ENCODE measurements at places on chromosomes 4 and X. TPM values are rescaled to one million over a fixed set of nuclear protein-coding genes. Genes with fewer than 3 reads are reported as not detected.

- no peak for DNase-seq
Observed at GRCh38 chr4:89434364-89434988, 126.9 kb upstream of the GPRIN3 start.

DNA sequence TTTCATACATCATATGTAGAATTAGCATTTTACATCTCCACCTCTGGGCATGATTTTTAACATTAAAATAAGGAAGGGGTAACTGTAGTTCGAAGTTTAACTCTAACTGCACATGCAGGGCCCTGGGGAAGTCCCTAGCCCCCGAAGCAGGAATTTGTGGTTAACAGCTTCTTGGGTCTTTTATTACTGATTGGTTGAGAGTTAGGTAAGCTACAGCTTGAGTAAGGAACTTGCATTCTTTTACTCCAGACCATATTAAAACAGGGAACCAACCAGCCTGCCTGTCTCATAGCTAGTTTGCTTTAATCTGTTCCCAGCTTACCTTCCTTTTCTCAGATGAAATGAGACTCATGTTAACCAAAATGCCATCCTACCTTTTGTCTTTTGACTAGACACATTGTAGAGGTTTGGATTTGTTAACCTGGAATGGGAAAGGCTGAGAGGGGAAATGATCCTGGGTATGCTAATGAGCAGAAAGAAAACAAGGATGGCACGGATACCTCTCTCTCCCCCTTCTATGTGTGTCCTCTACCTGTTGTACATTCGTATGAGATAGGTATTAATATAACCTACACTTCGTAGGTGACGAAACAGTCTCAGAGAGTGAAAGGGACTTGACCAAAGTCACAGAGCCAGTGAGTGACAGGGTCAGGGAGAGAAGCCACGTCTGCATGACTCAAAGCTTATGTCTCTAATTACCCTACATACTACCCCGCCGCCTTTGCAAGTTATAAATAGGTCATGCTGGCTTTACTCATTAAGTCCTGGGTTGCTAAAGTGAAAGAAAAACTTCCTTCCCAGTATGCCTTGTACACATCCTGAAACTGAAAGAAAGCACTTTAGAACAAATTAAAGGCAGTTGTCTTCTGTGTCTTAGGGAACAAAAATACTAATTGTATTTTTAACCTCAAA lies 119.5 kb upstream of the AFF2 start:
- peak; percentile 22 for DNase-seq

DNA sequence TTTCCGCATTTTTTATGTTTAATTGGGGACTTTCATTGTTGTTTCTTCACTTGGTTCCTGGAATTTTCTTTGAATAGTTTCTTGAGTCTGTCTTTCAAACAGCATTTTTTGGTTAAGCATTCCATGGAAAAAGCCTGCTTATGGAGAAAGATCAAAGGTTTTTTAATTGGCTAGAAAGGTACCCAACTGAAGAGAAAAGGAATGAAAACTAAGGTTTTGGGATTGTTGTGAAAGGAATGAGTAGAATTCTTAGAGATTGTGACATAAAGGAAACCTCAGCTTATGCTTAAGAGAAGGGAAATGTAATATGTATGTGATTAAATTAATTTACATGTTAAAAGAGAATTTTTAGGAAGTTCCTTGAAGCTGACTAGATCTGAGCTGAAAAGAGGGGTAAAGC lies 82.8 kb downstream of the CCKAR start:
- no peak for DNase-seq

GRCh38 chr4:26766141-26766540 lies 94.5 kb upstream of the STIM2 start:
- DNase-seq = peak; percentile 7

The IL9R gene
- total RNA-seq = 7.4 TPM

DNA sequence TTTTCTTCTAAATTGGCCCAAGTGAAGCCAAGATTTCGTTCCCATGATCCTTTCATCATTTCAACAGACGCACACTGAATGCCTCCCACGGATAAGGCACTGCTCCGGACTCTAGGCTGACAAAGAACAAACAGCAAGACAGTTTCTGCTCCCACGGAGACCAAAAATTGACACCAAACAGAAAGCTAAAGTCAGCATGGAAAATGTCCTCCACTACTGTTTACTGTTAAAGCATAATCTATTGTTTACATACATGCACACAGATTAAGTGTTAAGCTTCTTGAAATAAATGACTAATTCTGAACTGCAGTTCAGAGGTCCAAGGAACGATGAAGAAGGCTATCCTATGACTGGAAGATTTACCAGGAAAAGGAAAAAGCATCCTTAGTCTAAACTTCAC lies 199.6 kb downstream of the AASDH start:
- no peak for DNase-seq

- no peak for DNase-seq
Observed at GRCh38 chr4:48778431-48779094, 1.5 kb downstream of the FRYL start.

The FAM200B gene
- 26.1 TPM for total RNA-seq

GRCh38 chr4:93346840-93347239 lies 481.7 kb upstream of the ATOH1 start:
- DNase-seq = no peak

The FANCB gene
- total RNA-seq = 2.2 TPM

GRCh38 chrX:350534-351323 lies 32.1 kb upstream of the GTPBP6 start:
- no peak for DNase-seq

GRCh38 chr4:73911746-73912145 lies 42.6 kb downstream of the CXCL1 start:
- DNase-seq = no peak

- no peak for DNase-seq
Observed at GRCh38 chrX:121763671-121764070, 716.3 kb downstream of the GLUD2 start.

DNA sequence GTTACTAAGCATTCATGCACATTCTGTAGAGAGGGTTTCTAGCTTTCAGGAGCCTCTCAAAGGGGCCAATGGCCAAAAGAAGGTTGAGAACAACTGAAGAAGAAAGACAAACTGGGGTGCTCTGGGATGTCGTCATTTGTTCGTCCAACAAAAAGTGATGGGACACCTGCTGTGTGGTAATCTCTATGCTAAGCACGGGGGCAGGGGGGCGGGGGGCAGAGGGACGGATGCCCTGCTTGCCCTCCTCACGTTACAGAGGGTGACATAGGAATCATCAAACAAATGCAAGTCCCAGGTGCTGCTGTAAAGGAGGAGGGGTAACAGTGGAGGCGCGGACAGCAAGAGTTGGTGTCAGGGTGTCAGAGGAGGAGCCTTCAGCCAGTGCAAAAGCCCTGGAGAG lies 12.8 kb upstream of the CRMP1 start:
- DNase-seq = no peak

GRCh38 chr4:43357252-43357974 lies 464.9 kb downstream of the GRXCR1 start:
- DNase-seq = no peak

DNA sequence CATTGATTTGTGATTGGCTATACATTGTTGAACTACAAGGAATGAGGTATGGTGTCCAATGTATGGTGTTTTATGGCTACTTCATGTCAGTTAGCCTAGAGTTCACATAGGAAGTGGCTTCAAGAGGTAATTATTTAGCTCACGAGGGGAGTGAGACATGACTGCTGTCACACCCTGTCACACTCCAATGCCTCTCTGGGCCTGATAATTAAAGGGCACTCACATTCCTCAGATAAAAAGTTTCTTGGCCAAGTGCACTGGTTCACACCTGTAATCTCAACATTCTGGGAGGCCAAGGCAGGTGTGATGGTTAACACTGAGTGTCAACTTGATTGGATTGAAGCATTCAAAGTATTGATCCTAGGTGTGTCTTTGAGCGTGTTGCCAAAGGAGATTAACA lies 65.0 kb upstream of the DDX60 start:
- no peak for DNase-seq

- DNase-seq = no peak
Observed at GRCh38 chr4:101367201-101367600, 19.9 kb upstream of the PPP3CA start.

The SLC26A1 gene
- 0.44 TPM for total RNA-seq

The NDNF gene
- total RNA-seq = 0.36 TPM

The DNAAF6 gene
- total RNA-seq = not detected

- DNase-seq = no peak
Observed at GRCh38 chr4:92333016-92333415, 29.2 kb downstream of the GRID2 start.

DNA sequence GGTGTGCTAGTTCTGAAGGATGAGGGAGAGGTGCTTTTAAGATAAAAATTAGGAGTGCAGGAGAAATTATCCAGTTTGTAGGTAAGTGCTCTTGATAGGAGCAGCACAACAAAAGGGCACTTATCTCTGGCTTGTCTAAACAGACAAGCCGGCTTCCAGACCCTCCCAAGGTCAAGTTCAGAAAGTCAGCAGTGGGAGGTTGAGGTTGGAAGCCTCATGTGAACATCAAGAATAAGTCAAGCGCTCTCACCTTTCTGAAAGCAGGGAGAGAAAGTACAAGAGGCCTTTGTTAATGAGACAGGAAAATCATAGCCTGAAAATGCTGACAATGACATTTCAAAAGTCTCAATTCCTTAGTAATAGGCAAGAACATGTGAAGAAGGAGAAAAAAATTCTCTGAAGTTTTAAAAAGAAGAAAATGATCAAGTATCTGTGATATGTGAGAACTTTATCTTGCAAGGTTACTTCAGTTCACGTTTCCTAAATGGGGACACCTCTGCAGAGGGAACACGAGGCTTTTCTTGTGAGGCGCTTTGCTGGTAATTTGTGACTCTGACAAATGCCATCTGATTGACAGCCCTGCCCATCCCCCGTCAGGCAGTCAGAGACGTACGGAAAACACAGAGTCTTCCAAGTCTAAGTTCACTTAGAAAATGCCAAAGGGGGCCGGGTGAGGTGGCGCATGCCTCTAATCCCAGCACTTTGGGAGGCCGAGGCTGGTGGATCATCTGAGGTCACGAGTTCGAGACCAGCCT lies 62.2 kb downstream of the TIGD2 start:
- no peak for DNase-seq

DNA sequence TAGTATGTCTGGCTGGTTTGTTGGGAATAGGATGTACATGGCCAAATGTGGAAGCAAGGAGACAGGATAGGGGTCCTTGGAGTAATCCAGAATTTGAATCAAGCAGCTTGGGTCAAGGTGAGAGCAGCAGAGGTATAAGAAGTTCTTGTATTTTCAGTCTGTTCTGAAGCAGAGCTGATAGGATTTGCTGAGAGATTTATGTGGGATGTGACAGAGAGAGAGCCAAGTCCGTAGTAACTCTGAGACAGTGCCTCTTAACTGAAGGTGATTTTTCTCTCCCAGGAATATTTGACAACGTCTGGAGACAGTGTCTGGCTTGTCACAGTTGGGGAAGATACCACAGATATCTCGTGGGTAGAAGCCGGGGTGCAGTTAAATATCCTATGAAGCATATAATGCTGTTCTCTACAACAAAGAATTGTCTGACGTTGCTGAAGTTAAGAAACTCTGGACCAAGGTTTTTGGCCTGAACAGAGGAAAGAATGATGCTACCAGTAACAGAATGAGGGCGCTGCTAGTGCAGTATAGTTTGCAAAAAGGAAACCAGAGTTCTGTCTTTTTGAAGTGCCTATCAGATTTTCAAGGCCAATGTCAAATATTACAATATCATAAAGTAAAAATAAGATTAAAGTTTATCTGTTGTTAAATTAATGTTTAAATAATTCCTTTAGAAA lies 184.0 kb downstream of the ARHGAP24 start:
- no peak for DNase-seq

GRCh38 chr4:20301161-20301560 lies 49.5 kb downstream of the SLIT2 start:
- DNase-seq = no peak

The RPS6KA6 gene
- total RNA-seq = 0.22 TPM

DNA sequence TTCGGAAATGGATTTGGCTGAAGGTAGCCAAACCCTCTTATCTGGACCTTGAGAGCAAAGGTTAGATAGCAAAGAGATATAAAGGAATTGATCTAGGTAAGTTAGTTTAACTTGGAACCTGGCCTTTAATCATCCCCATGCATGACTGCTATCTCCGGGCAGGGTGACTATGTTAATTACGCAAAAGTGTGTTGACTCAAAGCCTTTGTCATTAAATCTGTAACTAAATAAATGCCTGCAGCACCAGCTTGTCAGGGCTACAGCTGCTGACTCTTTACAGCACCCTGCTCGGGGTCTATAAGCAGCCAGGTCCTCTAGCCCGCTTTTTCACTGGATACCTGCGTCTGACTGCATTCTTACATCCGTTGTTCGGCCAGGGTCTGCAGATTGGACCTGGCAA lies 201.7 kb downstream of the TBCK start:
- no peak for DNase-seq

The HTN3 gene
- total RNA-seq = not detected

DNA sequence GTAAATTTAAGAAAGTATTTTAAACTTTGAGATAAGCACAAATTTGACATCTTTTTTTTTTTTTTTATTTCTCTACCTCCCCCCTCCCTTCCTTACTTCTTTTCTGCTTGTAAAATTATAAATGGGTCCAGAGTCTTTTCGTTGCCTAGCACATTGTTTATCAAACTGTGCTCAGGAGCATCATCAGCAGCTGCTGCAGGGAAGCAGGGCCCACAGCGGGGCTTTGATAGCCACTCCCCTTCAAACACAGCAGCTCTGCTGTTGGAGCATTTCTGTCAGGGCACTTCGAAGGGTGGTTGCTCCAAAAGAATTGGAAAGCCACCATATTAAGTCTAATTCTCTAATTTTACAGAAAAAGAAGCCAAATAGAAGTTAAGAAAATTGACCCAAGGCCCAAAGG lies 588.3 kb downstream of the SPRY1 start:
- DNase-seq = no peak

- no peak for DNase-seq
Observed at GRCh38 chr4:168731706-168732414, 235.0 kb downstream of the PALLD start.

- DNase-seq = no peak
Observed at GRCh38 chr4:6071959-6072720, 53.9 kb upstream of the C4orf50 start.

GRCh38 chr4:90842960-90843359 lies 715.8 kb downstream of the CCSER1 start:
- no peak for DNase-seq

The MYL5 gene
- 21.9 TPM for total RNA-seq

The GLRA2 gene
- total RNA-seq = not detected

DNA sequence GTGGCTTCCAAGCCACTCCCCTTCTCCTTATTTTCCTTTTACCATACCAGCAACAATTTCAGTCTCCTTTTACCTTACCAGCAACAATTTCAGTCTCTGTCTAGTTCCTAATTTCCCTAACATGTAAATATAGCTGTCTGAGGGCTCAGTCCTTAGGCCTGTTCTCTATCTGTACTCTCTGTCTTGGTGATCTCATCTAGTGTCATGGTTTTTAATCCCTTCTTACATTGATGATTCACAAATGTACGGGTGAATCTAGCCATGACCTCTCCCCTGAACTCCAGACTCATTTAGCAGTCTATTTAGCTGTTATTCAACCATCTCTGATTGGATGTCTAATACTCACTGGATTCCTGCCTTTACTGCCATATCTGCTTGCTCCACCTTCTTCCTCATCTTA lies 7.2 kb downstream of the IL15 start:
- no peak for DNase-seq

The RHOXF2B gene
- not detected for total RNA-seq
